IgD-negative memory B cell (primary cell): ENCODE measurements at places on chromosomes 7 and 10. TPM values are rescaled to one million over a fixed set of nuclear protein-coding genes. Genes with fewer than 3 reads are reported as not detected.

The IGFBP3 gene
- polyA plus RNA-seq: 0.33 TPM

The ANKRD22 gene
- polyA plus RNA-seq: not detected

The ITPRID1 gene
- polyA plus RNA-seq: not detected

The POM121C gene
- polyA plus RNA-seq: 34.0 TPM

The COL17A1 gene
- polyA plus RNA-seq: not detected

The GIMAP2 gene
- polyA plus RNA-seq: 11.9 TPM

The TIMM23B gene
- polyA plus RNA-seq: 18.5 TPM

The CNNM2 gene
- 7.9 TPM for polyA plus RNA-seq

The GRID2IP gene
- 0.09 TPM for polyA plus RNA-seq

The RBP3 gene
- not detected for polyA plus RNA-seq

The MYH16 gene
- not detected for polyA plus RNA-seq

The CALHM1 gene
- 1.4 TPM for polyA plus RNA-seq

The AQP1 gene
- polyA plus RNA-seq: not detected

The VAX1 gene
- not detected for polyA plus RNA-seq

The CUX1 gene
- polyA plus RNA-seq: 22.2 TPM

The GPR158 gene
- polyA plus RNA-seq: not detected

The CPN1 gene
- not detected for polyA plus RNA-seq

The WEE2 gene
- polyA plus RNA-seq: not detected

The CPA2 gene
- not detected for polyA plus RNA-seq

The SAMD9L gene
- 57.3 TPM for polyA plus RNA-seq

The ORAI2 gene
- polyA plus RNA-seq: 290 TPM

The SMO gene
- polyA plus RNA-seq: 0.36 TPM

The ELOVL3 gene
- polyA plus RNA-seq: not detected

The NODAL gene
- not detected for polyA plus RNA-seq

The SDK1 gene
- polyA plus RNA-seq: not detected

The ALOX5 gene
- 193 TPM for polyA plus RNA-seq

The TWIST1 gene
- polyA plus RNA-seq: not detected

The ITGA8 gene
- not detected for polyA plus RNA-seq

The CRPPA gene
- 0.79 TPM for polyA plus RNA-seq

The C10orf62 gene
- not detected for polyA plus RNA-seq

The ACTL6B gene
- polyA plus RNA-seq: not detected

The BHLHA15 gene
- 5.3 TPM for polyA plus RNA-seq

The CTBP2 gene
- polyA plus RNA-seq: 0.50 TPM

The VOPP1 gene
- polyA plus RNA-seq: 70.2 TPM

The HYAL4 gene
- not detected for polyA plus RNA-seq

The GLUD1 gene
- 83.7 TPM for polyA plus RNA-seq

The SLC39A12 gene
- not detected for polyA plus RNA-seq

The GIMAP6 gene
- polyA plus RNA-seq: 4.6 TPM

The MEIG1 gene
- polyA plus RNA-seq: 2.4 TPM

The CTAGE15 gene
- polyA plus RNA-seq: 0.50 TPM

The TET1 gene
- 1.0 TPM for polyA plus RNA-seq

The NOS3 gene
- polyA plus RNA-seq: 2.0 TPM

The ATOH7 gene
- polyA plus RNA-seq: not detected

The SAP25 gene
- polyA plus RNA-seq: 0.73 TPM

The TAS2R4 gene
- not detected for polyA plus RNA-seq

The IDI2 gene
- polyA plus RNA-seq: not detected

The TRIL gene
- not detected for polyA plus RNA-seq

The C10orf67 gene
- polyA plus RNA-seq: not detected

The KCNH2 gene
- 2.5 TPM for polyA plus RNA-seq

The TAS2R41 gene
- polyA plus RNA-seq: not detected

The ASZ1 gene
- polyA plus RNA-seq: not detected

The CAV1 gene
- 2.3 TPM for polyA plus RNA-seq

The IGF2BP3 gene
- 5.4 TPM for polyA plus RNA-seq

The EEF1AKMT2 gene
- 23.3 TPM for polyA plus RNA-seq

The ARHGEF35 gene
- polyA plus RNA-seq: 0.86 TPM
